ENCODE measurements at places on chromosomes 7 and 10.
A peak's percentile ranks its signal among the peaks of the same experiment; 100 is the strongest.

- ATAC-seq: peak; percentile 21
Measured at GRCh38 chr7:117993377-117994003, 120.2 kb upstream of the CTTNBP2 start.

GRCh38 chr10:48464871-48465736, 139.8 kb downstream of the ARHGAP22 start:
- no peak for ATAC-seq

GRCh38 chr10:103605359-103606096, 112.0 kb downstream of the NEURL1 start:
- ATAC-seq: no peak

- ATAC-seq: no peak
Measured at GRCh38 chr10:23535381-23535780, 96.5 kb downstream of the OTUD1 start.

DNA sequence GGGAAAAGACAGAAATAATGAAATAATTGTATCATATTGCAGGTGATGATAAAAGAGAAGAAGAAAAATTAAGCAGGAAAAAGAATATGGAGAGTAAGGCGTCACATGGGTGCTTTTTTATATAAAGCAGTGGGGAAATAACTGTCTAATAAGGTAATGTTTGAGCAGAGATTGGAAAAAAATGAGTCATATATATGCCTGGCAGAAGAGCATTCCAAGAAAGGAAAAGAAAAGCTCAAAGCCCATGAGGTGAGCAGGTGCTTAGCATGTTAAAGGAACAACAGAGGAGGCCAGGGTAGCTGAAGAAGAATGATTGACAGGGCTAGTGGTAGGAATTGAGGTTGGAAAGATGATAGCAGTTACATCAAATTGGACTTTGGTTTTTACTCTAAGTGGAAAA, 739.5 kb downstream of the SORCS1 start:
- no peak for ATAC-seq

DNA sequence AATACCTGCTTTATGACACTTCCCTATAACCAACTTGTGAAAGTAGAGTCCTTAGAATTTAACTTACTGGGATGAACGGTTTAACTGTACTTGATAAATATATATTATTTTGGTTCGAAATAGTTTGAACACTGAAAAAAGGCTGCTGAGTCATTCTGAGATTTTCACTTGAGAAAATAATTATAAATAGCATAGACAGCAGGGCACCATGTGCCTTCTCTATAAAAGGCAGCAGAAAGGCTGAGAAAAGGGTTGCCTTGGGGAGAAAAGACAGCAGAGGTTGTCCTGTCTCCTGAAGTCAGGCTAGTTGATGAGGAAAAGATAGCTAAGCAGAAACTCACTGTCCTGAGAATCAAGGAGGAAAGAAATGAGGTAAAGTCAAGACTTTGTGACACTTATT, 92.4 kb downstream of the CTTNBP2 start:
- no peak for ATAC-seq
